Left lung (tissue), 14 donors: ENCODE measurements at places on chromosomes 16 and 17. TPM values are rescaled to one million over a fixed set of nuclear protein-coding genes. Genes with fewer than 3 reads are reported as not detected.
A peak's percentile ranks its signal among the peaks of the same experiment; 100 is the strongest.

Gene RECQL5
- 28.9 TPM for polyA plus RNA-seq

DNA sequence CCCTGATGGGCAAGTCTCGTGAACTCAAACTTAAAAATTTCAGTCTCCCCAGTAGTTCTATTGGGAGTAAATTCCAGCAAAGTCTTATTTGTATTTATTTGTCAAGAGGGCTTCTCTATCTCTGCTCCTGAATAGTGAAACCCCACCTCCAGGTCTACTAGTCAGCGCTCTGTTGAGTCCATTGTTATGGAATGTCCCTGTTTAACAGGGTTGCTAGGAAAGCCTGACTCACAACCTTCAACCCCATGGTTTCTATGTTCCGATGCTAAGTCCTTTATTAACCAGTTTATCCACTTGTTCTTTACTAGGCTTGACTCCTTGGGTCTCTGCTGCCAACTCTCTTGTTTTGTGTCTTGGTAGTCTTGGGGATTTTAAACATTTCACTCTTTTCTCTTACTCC is 250.7 kb upstream of the MYOCD start:
- DNase-seq, result no peak

Gene KRT17
- polyA plus RNA-seq, result 4.1 TPM

Gene CLDN9
- 6.0 TPM for polyA plus RNA-seq

Gene TSEN54
- polyA plus RNA-seq, result 39.4 TPM

DNA sequence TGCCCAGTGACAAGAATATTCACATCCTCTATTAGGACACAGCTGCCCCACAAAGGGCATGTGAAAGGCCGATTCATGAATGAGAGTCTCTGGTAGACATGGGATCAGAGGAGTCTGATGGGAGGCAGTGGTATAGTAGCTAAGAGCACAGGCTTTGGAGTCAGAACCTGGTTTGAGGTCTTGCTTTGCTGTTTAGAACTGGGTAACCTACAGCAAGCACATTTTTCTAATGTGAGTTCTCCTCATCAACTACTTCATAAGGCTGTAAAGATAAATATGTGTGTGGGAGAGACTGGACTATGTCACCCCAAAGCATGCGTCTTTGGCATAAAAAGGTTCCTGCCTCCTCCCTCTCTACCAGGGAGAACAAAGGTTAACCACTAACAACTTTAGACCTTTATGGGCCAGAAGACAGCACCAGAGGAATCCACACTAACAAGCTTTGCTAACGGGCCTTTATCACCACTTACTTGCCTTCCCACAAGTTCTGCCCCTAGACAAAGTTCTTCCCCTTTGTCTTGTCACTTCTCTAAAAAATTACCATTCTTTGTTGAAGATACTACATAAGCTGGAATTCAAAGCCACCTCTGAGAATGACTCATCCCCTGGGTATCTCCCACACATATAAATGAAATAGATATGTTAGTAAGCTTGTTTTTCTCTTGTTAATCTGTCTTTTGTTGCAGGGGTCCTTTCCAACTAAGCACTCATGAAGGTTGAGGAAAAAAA is 21.1 kb downstream of the CDR2 start:
- no peak for DNase-seq

Gene KREMEN2
- 0.26 TPM for polyA plus RNA-seq

Gene RANGRF
- 23.7 TPM for polyA plus RNA-seq

- no peak for DNase-seq
Measured at GRCh38 chr16:75079346-75079926, 37.1 kb downstream of the LDHD start.

GRCh38 chr17:42378959-42379594 is 9.2 kb downstream of the STAT3 start:
- no peak for DNase-seq

DNA sequence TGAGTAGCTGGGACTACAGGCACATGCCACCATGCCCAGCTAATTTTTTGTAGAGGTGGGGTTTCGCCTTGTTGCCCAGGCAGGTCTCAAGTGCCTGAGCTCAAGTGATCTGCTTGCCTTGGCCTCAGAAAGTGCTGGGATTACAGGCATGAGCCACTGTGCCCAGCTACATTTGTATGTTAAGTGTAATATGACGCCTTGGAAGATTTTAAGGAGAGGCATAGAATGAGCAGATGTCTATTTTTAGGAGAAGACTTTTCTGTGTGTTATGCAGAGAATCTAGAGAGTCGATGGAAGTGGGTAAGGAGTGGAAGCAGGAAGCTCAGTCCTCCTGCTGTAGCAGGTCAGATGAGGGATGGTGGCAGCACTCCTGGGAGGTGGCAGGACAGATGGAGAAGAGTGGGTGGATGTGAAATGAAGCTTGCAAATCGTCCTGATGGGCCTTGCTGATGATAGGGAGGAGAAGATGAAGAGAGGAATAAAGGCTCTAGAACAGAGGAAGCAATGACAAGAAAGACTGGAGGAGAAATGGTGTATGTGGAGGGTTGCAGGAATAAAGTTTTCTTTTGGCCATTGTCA is 125.3 kb downstream of the SHISA6 start:
- DNase-seq, result no peak

Gene TBC1D3K
- polyA plus RNA-seq, result not detected

DNA sequence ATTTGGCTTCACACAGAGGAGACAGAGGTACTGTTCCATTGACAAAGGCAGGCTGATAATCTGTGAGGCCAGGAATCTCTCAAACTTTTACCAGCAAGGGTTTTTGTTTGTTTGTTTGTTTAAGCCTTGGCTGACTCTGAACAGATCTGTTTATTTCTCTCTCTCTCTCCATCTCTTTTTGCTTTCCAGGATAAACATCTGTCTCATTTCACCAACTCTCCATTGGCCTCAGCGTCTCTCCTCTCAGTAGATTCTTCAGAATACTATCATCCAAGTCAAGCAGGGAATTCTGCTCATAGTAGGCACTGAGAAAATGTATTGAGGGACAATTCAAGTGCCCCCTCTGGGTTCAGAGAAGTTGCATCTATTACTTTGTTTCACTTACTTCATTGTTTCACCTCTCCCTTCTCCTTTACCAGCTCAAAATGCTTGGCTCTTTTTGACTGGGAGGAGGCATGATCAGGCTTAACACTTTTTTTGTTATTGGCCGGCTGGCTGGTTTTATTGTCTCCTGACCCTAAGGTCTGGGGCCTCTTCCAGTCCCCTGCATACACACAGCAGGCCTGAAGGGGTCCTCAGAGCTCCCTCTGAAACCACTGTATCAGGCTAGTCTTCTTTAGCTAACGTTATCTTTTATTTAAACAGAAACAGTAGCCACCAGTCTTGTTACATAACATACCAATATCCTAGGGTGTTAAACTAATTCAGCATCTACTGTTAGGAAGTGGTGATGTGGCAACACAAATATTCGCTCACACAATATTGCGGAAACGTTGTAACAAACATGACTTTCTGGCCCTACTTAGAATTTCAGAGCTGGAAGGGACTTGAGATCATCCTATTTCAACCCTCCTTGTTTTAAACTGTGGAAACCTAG is 2.0 kb upstream of the YPEL2 start:
- peak; percentile 63 for DNase-seq

- no peak for DNase-seq
Measured at GRCh38 chr16:13390093-13390985, 488.9 kb downstream of the SHISA9 start.

GRCh38 chr16:15816228-15816627 is 40.6 kb downstream of the MYH11 start:
- DNase-seq, result no peak

- no peak for DNase-seq
Measured at GRCh38 chr17:42797067-42798007, 1.2 kb downstream of the COA3 start.

- DNase-seq, result no peak
Measured at GRCh38 chr17:81647640-81648012, 8.7 kb downstream of the PDE6G start.

GRCh38 chr16:21656795-21657768 is 4.7 kb upstream of the IGSF6 start:
- DNase-seq, result no peak

Gene NPIPB6
- polyA plus RNA-seq, result 2.2 TPM

Gene FBXL16
- 0.70 TPM for polyA plus RNA-seq

GRCh38 chr17:59423903-59424302 is 92.4 kb downstream of the YPEL2 start:
- no peak for DNase-seq
